ENCODE measurements at places on chromosomes 6 and 20.
A peak's percentile ranks its signal among the peaks of the same experiment; 100 is the strongest.

- no peak for DNase-seq
Observed at GRCh38 chr6:6616656-6617055, 28.1 kb downstream of the LY86 start.

DNA sequence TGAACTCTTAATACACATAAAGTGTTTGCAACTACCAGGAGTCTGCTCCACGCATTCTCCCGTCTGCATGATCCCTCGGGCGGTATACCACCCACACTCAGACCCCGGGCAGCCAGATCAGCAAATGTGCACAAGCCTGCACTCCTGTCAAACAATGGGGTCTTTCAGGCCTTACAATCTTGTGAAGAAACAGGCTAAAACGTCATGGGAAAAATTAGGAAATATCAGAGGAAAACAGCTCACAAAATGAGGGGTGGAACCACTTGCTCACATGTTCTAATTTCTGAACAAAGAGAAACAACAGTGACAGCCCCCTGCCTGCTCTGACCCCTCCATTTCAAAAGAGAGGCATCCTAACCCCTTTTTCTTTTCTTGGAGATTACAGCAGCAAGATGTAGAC, 69.4 kb downstream of the BACH2 start:
- DNase-seq, result no peak

DNA sequence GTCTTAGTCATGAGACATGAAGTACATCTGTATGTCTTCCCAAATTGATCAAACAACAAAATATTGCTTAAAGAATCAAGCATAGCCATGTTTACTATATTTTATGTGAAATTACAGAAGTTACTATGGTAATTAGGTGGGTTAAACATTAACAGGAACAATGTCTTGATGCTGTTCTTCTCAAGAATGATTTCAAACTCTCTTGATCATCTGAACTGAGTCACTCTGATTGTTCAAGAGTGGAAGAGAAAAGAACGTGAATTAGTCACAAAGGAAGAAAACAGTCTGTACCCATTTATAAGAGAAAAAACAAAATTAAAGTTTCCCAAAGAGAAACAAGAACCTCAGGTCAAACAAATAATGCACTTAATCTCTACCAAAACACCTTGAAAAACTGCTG, 62.2 kb upstream of the NUP153 start:
- DNase-seq, result no peak

GRCh38 chr6:125314009-125314581, 12.3 kb upstream of the HDDC2 start:
- no peak for DNase-seq

DNA sequence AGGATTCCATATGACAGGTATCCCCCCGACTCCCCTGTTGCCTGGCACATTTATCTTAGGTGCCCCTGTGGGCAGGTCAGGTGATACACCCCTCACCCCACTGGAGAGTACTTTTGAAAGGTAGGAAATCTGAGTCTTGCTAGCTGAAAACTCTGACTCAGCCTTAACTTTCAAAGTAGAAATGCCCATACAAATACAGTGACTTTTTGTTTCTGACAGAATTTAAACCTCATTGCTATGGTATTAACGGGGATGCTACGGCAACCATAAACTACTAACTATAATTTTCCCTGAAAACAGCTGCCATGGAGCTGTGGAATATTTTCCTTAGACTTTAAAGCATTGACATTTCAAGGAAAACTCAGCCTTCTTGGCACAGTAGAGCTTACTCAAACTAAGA, 536.0 kb downstream of the RFPL4B start:
- DNase-seq, result no peak

GRCh38 chr20:38799203-38799602, 6.3 kb upstream of the PPP1R16B start:
- no peak for DNase-seq

- DNase-seq, result no peak
Observed at GRCh38 chr6:25788305-25788922, 33.9 kb downstream of the SLC17A4 start.

- no peak for DNase-seq
Observed at GRCh38 chr6:17395112-17395511, 1.7 kb downstream of the CAP2 start.

GRCh38 chr6:90106449-90106848, 190.2 kb downstream of the BACH2 start:
- DNase-seq, result no peak

- DNase-seq, result no peak
Observed at GRCh38 chr6:19660123-19660910, 176.9 kb upstream of the ID4 start.

DNA sequence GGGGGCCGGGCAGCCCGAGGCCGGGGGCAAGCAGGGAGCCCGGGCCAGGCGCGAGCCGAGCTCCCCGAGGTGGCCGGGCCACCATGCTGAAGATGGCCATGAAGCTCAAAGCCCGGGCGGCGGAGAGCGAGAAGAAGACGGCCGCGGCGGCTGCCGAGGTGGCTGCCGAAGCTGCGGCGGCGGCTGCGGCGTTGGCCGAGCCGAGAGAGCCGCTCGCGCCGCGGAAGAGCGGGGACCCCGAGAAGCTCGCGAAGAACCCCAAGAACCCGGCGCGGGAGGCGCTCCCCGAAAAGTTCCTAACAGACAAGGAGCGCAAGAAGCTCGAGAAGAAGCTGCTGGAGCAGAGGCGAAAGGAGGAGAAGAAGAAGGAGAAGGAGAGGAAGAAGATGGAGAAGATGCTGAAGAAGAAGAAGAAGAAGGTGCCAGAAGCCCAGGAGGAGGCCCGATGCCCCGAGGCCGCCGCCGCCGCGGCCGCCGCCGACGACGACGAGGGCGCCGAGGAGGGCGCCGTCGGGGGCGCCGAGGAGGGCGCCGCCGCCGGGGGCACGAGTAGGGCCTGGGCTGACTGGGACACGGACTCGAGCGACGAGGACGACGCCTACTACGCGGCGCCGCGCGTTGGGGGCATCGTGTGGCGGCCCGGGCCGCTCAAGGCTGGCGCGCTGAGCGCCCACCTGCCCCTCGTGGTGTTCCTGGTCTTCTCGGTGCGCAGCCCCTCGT, 37.4 kb downstream of the GNAS start:
- no peak for DNase-seq

DNA sequence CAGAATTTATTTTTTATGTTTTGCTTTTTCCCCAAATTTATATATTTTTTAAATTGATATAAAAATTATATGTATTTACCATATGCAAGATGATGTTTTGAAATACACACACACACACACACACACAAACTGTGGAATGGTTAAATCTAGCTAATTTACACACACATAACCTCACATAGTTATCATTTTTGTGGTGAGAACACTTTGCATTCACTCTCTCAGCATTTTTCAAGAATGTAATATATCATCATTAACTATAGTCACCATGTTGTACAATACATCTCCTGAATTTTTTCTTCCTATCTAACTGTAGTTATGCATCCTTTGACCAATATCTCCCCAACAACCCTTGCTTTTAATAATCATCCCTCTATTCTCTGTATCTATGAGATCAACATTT, 52.2 kb downstream of the GFRAL start:
- no peak for DNase-seq

DNA sequence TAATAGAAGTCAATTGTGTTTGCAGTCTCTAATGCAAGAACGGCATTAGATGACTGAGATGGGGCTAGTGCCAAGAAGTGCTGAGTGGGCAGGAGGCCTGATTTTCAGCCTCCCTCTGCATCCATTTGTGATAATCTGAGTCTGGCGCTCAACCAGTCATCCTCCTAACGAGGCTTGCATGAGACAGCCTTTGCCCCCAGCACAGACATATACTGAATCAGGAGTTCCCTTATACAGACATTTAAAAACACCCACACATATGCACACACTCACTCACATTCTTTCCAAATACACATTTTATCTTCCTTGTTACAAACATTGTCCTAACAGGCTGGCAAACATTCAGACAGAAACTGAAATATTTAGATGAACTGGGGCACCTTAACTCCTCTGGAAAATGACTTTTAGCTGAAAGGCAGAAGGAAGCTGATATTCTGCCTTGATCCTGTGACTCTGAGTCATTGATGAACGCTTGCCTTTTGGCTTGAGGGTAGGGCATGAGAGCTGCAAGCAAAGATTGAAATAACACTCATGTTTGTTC, 562.3 kb downstream of the DHX35 start:
- no peak for DNase-seq

- DNase-seq, result no peak
Observed at GRCh38 chr20:47263080-47263464, 93.4 kb downstream of the ZMYND8 start.

GRCh38 chr6:79544939-79545450, 7.8 kb upstream of the LCA5 start:
- DNase-seq, result no peak

DNA sequence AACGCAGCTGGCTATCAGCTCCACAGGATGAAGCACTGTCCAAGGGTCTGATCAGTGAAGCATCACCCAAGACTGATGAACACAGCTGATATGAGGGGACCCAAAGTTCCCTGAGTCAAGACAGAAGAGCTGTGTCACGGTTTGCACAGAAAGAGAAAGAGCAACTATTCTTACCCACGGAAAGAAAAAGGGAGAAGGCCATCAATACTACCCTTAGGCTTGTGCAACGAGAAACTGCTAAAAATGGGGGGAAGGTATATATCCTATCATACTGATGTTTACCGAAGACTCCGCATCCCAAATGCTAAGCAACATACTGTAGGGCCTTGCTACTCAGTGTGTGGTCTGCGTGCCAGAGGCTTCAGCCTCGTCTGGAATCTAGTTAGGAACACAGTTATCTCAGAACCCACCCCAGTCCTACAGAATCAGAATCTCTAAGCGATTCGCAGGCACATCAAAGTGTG, 665 bp downstream of the FASTKD5 start:
- no peak for DNase-seq

GRCh38 chr6:32796848-32797776, 19.7 kb downstream of the HLA-DOB start:
- peak; percentile 83 for DNase-seq

All from stimulated activated CD4-positive, alpha-beta T cell treated with anti-CD3 and anti-CD28 coated beads, Interleukin-12 subunit alpha, Interleukin-12 subunit beta, amount 100 ng/mL, for 24 hours (primary cell).